ENCODE measurements at places on chromosomes 16 and 17.
A peak's percentile ranks its signal among the peaks of the same experiment; 100 is the strongest.

DNA sequence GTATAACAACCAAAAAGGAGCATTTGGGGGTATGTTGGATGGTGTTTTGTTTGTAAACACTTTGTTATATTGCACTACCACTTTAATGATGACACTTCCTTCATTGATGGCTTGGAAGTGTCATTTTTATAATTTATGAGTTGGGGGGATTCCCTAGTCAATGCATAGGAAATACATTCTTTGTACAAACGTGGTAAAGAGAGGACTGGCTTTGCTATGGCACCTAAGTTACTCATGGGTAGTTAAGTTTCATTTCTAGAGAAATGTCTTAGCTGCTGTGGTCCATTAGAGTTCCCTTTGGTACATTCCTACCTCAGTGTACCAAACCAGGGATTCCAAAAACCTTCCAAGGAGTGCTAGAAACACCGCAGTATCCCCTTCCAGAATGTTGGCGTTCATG, 63.7 kb upstream of the CMIP start:
- no peak for DNase-seq

- no peak for DNase-seq
These were observed 1755.9 kb downstream of the TP53TG3F start for GRCh38 chr16:35215287-35215686.

GRCh38 chr17:61837175-61838051, 25.9 kb downstream of the BRIP1 start:
- peak; percentile 72 for DNase-seq

GRCh38 chr17:31052187-31052889, 42.4 kb upstream of the NF1 start:
- peak; percentile 96 for DNase-seq

Measured in fibroblast of skin of scalp (primary cell).